ENCODE measurements at places on chromosomes 7 and 10.

- no peak for DNase-seq
Measured at GRCh38 chr10:91787810-91788209, 10.4 kb upstream of the TNKS2 start.

GRCh38 chr7:100100420-100101015 is 679 bp downstream of the MCM7 start:
- peak; percentile 93 for DNase-seq

GRCh38 chr10:1648648-1649047 is 88.7 kb downstream of the ADARB2 start:
- DNase-seq, result no peak

DNA sequence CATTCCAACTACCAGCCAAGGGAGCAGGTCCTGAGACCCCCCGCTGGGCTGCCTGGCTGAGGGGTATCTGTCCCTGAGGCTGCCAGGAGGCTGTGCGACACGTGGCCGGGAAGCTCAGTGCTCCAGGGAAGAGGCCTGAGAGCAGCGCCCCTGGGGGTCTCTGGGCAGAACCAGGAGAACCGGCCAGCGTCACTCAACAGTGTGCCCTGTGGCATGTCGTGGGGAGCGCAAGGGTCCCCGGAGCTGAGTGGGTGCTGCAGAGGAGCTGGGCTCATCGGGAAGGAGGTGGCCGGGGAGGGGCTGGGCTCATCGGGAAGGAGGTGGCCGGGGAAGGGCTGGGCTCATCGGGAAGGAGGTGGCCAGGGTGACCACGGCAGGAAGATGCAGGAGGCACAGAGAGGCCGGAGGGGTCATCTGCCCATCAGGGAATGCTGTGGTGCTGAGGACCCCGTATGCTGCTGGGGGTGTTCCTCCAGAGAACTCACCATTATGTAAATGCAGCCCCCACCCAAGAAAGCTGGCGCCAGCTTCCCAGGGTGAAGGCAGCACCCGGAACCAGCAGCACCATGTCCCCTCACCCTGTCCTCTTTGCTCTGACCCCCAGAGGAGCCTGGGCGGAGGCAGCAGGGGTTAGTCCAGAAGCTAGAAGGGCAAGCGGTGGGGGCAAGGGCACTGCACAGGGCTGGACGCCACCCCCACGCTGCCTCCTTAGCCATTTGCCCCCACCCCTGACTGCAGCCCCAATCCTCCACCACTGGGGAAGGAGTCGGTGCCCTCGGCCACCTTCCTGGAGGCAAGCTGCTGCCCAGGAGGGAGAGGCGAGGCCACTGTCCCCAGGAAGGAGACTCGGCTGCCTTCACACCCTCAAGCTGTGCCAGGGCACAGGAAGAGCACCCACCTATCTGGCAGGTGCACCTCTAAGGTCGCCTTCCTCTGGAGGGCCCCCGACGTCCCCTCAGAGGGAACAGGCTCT is 33.3 kb downstream of the CALML3 start:
- DNase-seq, result no peak

DNA sequence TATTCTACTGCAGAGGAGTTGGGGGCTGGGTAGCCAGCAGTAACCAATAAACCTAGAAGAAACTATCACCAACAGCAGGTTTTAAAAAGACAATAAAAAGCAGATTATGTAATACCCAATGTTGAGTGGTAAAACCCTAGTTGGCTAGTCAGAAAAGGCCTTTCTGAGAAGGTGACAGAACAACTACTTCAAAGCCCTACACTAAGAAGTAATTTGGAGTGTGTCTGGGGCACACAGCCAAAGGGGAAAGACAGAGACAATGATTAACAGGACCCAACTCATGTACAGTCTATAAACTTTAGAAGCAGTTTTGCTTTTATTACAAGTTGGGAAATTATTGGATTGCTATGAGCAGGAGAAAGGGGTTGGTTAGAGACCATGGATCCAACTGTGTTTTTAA is 77.2 kb upstream of the TMEM106B start:
- DNase-seq, result no peak

DNA sequence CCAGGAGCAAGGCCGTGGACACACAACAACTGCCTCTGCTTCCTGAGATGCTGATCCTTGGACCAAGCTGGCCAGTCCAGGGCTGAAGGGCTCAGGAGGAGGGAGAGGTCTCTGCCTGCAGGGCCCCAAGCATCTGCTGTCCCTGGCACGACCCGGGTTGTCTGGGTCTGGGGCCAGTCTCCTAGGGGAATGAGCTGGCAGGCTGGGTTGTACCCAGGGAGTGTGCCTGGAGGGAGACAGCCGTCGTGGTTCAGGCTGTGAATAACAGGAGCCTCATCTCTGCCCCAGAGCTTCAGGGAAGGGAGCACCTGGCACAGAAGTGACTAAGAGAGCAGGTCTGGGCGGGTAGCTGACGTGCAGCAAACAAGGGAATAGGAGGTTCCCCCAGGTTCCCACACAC is 17.9 kb upstream of the SERPINE1 start:
- peak; percentile 24 for DNase-seq

- DNase-seq, result no peak
Measured at GRCh38 chr10:114034923-114035645, 8.6 kb upstream of the ADRB1 start.

DNA sequence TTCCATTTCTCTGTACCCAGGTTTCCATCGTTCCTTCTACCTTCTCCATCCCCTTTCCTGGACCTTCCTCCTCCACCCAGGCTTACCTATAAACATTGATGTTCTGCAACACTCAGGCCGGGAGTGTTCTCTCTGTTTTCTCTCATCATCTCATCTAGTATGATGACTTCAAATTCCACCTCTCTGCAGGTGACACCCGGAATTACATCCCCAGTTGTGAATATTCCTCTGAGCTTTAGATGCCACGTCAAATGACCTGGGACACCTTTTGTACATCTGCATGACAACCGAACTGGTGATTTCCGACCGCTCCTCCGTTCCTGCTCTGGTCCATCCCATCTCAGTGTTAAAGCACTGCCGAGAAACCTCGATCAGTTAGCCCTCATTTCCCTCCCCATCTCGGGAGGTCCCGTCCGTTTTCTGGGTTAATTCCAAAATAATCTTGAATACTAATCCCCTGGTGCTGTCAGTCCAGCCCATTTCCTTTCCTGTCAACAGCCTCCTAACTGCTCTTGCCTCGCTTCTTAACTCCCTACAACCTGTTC is 76.7 kb upstream of the SAMD8 start:
- no peak for DNase-seq

DNA sequence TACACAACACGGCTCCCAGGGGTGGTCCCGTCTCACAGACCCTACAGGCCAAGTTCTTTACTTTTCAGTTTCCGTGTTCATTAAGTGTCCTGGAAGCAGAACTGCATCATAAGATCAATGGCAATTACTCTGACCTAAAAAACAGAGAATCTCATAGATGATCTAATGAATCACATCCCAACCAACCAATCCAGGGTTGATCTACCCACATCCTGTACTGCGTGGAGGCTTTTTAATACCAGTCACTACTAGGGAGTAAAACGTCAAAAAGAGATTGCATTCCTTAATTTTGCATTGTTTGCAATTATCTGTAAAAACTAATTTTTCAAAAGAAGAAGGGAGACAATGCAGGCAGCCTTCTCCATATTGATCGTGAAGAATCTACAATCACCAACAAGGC is 72.6 kb downstream of the PARD3 start:
- no peak for DNase-seq

- no peak for DNase-seq
Measured at GRCh38 chr7:5429253-5429856, 5.7 kb upstream of the TNRC18 start.

- no peak for DNase-seq
Measured at GRCh38 chr7:34747176-34747781, 89.3 kb downstream of the NPSR1 start.

GRCh38 chr7:137146012-137146455 is 197.5 kb downstream of the PTN start:
- peak; percentile 15 for DNase-seq

DNA sequence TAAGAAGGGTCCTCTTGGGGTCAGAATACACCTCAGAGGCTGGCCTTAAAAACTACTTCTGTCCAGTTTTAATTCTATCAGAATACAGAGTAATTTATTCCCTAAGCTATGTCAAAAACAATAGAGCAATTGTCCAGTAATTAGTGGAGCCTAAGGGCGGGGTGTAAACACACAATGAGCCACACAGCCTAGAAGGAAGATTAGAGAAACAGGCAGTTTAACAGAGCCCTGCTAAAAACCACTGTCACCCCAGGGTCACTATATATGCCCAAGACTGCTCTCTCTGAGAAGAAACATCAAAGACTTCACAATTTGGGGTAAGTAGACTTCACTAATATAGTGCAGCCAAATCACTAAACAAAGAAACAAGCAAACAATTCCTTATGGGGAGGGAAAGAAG is 27.2 kb upstream of the WNT2 start:
- no peak for DNase-seq

DNA sequence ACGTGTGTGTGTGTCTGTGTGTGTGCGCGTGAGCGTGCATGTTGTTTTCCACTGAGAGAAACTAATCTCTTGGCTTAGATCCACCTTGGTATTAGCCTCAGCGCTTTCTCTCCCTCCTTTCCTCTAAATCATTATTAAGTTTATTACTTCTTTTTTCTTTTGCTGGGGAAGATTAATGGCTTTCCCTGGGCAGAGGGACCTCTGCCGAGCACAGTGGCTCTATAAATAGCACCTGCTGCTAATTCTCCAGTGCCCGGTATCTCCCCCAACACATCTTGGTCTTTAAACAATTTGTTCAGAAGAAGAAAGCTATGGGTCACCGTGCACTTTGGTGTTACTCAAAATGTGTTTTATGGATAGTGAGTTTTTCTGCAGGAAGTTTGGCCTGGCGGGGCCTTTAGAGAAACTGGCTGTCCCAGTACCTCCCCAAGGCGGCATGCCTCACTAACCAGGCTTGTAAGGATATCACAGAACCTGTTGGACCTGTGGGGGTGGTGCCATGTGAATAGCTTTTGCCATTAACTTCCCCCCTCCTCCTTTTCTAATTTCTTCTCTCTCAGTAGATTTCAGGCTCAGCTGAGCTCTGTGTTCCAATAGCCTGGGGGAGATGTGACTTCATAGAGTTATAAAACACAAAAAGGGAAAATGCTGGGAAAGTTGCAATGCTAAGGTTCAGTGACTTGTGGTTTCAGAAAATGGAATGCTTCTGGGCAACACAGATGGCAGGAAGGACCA is 70.1 kb upstream of the RAB11FIP2 start:
- DNase-seq, result no peak

GRCh38 chr7:74018246-74018895 is 9.6 kb upstream of the ELN start:
- DNase-seq, result no peak

- no peak for DNase-seq
Measured at GRCh38 chr7:16515785-16516685, 10.6 kb upstream of the LRRC72 start.

DNA sequence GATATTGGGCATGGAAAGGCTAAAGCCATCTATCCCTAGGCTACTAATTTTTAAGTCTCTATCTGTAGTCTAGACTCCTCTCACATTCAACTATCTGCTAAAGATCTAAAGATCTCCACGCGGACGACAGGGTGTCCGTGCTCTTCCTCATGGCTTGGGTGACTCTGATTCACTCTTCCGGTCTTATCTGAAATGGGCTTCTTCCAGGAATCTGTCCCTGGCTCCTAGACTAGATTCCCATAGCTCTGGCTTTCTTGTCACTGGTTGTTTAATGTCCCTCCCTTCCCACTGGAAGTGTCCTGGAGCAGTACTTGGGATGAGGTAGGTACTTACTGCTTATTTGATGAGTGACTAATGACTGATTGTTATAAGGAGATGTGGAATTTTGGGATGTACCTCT is 62.0 kb upstream of the PODXL start:
- DNase-seq, result no peak

GRCh38 chr10:17001961-17002749 is 127.5 kb downstream of the CUBN start:
- DNase-seq, result peak; percentile 18

GRCh38 chr10:3432081-3432825 is 259.7 kb upstream of the PITRM1 start:
- DNase-seq, result no peak

GRCh38 chr10:78760463-78761310 is 308.1 kb upstream of the ZMIZ1 start:
- no peak for DNase-seq

- DNase-seq, result no peak
Measured at GRCh38 chr7:44434201-44434600, 56.3 kb downstream of the NUDCD3 start.

DNA sequence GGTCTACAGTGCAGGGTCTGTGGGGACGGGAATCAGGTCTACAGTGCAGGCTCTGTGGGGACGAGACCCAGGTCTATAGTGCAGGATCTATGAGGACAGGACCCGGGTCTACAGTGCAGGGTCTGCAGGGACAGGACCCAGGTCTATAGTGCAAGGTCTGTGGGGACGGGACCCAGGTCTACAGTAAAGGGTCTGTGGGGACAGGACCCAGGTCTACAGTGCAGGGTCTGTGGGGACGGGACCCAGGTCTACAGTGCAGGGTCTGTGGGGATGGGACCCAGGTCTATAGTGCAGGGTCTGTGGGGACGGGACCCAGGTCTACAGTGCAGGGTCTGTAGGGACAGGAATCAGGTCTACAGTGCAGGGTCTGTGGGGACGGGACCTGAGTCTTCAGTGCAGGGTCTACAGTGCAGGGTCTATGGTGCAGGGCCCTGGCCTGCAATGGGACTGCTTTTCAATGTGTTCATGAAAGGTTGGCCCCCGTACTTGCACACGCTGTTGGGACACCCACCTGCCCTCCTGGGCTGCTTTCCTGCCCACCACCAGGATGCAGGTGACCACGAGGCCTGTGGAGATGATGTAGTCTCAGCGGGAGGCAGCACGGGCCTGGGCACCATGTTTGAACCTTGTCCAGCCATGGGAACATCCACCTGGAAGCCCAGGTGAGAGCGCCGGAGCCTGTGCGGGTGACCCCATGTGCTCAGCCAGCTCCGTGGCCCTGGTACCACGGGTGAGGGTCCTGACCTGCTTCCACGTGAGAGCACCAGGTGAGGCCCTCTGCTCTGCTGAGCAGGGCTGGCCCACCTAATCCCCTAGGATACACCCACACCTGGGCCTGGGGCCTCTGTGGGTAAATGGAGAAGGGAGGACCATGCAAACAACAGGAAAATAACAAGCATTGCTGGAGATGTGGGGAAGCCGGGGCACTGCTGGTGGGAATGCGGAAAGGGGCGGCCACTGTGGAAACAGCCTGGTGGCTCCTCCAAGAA is 91.4 kb upstream of the DIP2C start:
- DNase-seq, result no peak

GRCh38 chr7:44541028-44541869 is at the start of gene NPC1L1:
Gene NPC1L1, minus strand, starts transcription at chr7:44541330. Its CDS starts 71 bp downstream, at chr7:44541259.
- no peak for DNase-seq

All from SJCRH30 (cell line).